ENCODE measurements at places on chromosomes 2 and 18. TPM values are rescaled to one million over a fixed set of nuclear protein-coding genes. Genes with fewer than 3 reads are reported as not detected.

ITGB6 gene
- 2.3 TPM for total RNA-seq

DNA sequence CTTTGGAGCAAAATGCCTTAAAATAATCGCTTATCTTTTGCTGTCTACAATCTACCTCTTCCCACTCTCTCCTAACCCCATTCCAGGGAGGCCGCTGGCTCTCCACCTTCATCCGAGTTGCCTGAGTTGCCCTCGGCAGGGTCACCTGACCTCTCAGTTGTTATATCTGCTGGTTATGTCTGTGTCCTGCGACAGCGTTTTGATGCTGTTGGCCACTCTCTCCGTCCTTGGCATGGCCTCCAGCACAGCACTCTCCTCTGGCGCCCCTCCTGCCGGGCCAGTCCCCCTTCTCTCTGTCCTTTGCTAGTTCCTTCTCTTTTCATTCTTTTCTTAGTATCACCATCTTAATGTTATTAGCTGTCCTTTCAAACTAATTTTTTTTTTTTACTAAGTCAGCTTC, 41.6 kb downstream of the TRAF3IP1 start:
- DNase-seq: no peak
- peaks cover 20% of the 10 kb centered on the region for H3K36me3 ChIP-seq
- H3K4me1 ChIP-seq: peaks cover 7% of the 10 kb centered on the region
- H3K27ac ChIP-seq: no peak overlapping the region

FAM237A gene
- not detected for total RNA-seq

DNA sequence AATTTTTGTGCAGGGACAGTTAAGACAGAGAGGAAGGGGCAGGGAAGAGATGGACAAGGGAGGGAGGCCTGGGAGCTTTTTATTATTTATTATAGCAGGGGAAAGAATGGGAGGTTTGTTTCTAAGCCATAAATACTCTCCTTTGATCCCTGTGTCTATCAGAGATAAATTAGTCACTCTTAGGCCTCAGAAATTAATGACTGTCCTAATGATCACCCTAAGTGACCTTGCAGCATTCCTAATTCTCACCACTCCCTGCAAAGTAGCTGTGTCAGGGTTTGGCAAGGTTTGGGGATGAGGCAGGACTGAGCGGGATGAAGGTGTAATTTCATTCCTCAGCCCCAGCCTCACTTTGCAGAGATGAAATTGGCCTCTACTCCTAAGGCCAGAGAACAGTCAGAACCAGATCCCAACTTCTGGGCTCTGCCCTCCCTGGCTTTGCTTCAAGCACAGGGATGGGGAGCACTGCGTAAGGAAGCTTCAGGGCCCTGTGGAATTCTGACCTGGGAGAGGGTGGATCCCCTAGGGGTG, 95.0 kb downstream of the TMEM17 start:
- H3K4me1 ChIP-seq: peaks cover 32% of the 10 kb centered on the region
- no peak for DNase-seq
- H3K27ac ChIP-seq: peak overlapping the region; percentile 97
- H3K4me3 ChIP-seq: no peak overlapping the region
- H3K27me3 ChIP-seq: peaks cover 3% of the 10 kb centered on the region
- no peaks in the 10 kb centered on the region for H3K36me3 ChIP-seq

TMEM214 gene
- 107 TPM for total RNA-seq

MYO7B gene
- 0.31 TPM for total RNA-seq

DNA sequence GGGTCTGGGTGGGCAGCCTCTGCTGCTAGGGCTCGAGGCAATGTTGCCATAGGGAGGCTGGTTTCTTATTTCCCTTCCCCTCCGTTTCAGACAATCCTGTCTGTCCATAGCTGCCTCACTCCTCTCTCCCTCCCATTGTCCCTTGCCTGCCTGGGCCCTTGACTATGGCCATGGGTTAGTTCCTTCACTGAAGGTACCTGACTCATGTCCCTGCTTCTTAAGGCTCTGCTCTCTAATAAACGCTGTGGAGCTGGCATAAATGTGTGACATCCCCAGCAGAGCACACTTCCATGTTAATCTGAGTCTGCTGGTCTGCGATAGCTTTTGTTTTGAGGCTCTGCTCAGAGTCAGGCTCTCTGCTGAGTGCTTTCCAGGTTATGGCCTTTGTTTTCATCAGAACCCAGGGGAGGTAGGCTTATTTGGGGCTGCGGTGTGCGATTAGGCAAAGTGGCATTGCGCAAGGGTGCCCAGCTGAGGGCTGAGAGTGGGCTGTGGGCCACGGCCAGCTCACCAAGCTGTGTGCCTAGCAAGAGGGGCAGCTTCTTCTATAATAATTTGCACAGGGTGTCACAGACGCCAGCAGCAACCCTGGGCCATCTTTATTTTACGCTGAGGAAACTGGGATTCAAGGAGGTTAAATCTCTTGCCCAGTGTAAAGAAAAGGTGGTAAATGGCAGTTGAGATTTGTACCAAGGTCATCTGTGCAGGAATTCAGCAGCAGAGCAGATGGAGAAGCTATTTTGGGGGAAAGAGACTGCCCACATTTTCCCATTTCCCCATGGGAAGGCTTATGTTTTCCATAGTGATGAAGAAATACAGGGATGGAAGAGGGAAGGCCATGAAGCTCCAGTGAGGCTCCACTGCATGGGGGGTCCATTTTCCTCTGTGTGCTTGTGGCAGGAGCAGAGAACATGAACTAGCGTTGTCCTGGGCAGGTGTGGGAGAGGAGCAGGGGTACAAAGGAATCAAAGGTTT, 25.6 kb downstream of the MRPL33 start:
- no peak for DNase-seq
- peak overlapping the region; percentile 91 for H3K27ac ChIP-seq
- H3K36me3 ChIP-seq: no peaks in the 10 kb centered on the region
- H3K4me3 ChIP-seq: no peak overlapping the region
- H3K27me3 ChIP-seq: no peaks in the 10 kb centered on the region

DNA sequence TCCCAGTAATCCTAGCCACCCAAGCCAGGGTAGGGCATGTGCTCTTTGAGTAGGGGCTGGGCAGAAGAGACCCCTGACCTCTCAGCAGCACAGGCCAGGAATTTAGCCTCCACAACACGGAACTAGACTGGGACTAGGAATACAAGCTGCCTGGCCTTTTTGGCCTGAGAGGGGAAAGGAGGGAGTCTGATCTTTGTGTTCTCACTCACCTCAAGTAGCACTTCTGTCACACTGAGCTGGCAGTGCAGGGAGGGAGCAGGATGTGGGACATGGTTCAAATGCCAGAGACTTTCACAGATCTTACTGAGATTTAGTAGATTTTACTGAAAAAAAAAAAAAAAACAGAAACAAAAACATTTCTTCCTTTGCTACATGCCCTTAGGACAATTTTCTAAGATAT, 395.2 kb downstream of the CMPK2 start:
- no peaks in the 10 kb centered on the region for H3K27me3 ChIP-seq
- no peak overlapping the region for H3K27ac ChIP-seq
- DNase-seq: no peak
- no peaks in the 10 kb centered on the region for H3K4me1 ChIP-seq
- peaks cover 2% of the 10 kb centered on the region for H3K36me3 ChIP-seq

ITGA6 gene
- total RNA-seq: 5.7 TPM

CLIP4 gene
- 27.7 TPM for total RNA-seq

PCARE gene
- total RNA-seq: not detected

PLGLB1 gene
- 1.8 TPM for total RNA-seq

DNA sequence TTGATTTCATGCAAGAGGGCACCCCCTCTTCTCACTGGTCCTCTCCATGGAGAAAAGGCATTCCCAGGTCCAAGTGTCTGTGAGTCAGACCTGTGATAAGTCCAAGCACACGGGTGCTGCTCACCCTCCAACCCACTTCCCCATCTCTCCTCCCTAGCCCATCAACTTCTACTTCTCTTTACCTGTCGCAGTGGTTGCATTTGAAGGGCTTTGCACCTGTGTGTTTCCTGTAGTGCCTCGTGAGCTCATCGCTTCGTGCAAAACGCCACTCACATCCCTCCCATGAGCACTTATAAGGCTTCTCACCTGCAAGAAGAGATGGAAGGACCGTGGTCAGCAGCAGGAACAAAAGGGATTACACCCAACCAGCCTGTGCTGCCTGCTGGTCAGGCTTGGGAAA, 77.5 kb downstream of the KLF7 start:
- peaks cover 53% of the 10 kb centered on the region for H3K4me1 ChIP-seq
- peak overlapping the region; percentile 12 for H3K27ac ChIP-seq
- H3K36me3 ChIP-seq: peaks cover 32% of the 10 kb centered on the region
- no peak for DNase-seq

DNA sequence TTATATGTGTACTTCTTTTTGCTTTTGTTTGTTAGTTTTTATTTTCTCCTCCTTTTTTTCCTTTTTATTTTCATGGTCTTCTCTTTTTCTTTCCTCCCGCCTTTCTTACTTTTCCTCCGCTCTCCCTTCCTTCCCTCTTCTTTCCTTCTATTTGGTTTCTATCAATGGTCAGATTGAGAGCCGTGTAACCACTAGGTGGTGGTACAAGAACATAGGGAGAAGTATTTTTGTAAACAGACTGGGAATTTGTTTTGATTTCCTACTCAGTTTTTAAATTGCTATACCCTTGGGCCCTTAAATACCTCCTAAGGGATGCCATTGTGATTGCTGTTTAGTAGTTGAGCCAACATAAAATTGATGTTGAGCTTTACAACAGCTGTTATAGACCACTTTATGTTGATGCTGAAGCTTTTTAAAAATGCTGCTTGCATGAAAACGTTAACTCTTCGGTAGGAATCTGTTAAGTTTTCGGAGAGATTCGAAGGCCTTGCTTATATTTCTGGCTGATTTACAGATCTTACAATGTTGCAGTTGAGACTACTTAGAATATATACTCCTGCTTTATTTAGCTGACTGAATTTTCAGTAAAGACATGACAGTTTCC, 124.2 kb downstream of the UBE2E3 start:
- DNase-seq: no peak
- H3K4me1 ChIP-seq: peaks cover 15% of the 10 kb centered on the region
- no peaks in the 10 kb centered on the region for H3K36me3 ChIP-seq
- no peak overlapping the region for H3K27ac ChIP-seq
